ENCODE measurements at places on chromosomes 4 and X.
A peak's percentile ranks its signal among the peaks of the same experiment; 100 is the strongest.

- peak; percentile 32 for DNase-seq
These were observed 60.2 kb upstream of the PGAM4 start for GRCh38 chrX:78029663-78030062.

DNA sequence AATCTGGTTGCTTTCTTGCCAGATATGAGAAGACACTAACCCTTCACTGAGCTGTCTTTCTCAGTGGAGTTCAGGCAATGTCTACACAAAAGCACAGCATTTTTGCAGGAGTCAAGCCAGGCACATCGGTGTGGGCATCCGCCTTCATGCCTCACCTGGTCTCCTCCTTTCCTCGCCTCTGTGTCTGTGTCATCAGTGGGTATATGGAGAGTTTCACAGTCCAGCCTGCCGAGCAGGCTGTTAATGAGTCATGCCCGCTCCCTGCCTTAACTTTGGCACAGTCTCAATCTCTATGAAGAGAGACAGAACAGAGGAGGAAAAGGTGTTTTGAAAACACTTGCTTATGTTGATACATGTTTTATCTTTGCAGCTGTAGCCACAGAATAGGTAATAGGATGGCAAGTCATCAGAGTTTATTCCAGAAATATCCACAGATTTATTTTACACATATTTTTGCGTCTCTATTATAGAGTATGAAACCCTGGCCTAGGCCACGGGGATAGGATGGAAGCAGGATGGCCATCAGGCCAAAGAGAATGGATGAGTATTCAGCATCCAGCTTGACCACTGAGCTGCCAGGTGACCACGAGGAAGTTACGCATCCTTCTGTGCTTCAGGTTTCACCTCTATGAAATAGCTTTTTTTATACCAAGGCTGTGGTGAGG, 32.8 kb upstream of the MAML3 start:
- peak; percentile 65 for DNase-seq

- DNase-seq: no peak
These were observed 3.7 kb downstream of the ADD1 start for GRCh38 chr4:2847302-2847871.

GRCh38 chrX:153777261-153778090, 3.4 kb upstream of the SRPK3 start:
- DNase-seq: no peak

DNA sequence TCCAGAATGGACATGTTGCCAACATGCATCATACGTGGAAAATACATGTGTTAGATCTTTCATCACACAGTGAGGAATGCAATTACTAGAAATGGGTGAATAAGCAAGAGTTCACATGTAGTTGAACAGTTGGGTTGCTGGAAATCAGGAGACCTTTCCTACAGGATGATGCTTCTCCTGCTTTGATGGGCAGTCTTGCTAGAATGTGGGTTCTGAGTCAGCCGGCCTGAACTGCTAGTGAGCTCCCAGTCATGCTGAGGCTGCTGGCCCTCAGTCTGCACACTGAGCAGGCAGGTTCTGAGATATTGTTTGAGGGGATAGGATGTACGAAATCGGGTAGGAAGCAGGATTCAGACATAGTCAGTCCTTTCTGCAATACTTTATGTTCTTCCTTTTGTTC, 20.2 kb downstream of the MSL3 start:
- no peak for DNase-seq

GRCh38 chr4:47891928-47892327, 22.5 kb downstream of the NFXL1 start:
- no peak for DNase-seq
